Choroid plexus epithelial cell (primary cell): ENCODE measurements at places on chromosomes 13 and 19.

DNA sequence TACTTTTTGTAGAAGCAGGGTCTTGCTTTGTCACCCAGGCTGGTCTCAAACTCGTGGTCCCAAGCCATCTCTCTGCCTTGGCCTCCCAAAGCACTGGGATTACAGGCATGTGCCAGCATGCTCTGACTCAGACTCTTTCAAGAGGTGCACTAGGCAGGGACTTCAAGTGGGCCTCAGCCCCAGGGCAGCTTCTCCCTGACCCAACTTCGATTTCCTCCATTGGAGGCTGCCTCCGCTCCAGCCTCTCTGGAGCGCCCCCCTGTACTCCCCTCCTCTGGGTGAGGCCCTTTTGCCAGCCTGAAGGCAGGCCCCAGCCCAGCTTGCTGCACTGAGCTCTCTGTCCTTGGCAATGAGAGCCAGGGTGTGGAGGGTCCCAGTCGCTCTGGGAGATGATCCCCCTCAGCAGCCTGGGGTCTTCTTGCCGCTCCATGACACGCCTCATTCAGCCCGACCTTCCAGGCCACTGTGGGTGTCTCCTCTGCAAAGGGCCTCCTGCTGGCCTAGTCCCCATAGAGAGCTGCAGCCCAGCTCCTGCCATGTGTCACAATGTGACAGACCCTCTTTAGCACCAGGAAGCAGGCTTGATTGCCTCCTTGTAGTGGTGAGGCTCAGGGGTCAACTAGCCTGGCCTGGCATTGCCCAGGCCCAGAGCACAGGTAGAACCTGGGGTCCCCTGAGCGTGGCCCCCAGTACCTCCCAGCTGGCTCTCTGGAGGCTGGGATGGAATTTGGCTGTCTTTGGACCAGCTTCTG lies 16.4 kb downstream of the CARM1 start:
- no peak for DNase-seq

- DNase-seq = peak; percentile 34
Measured at GRCh38 chr19:12163826-12164225, 930 bp downstream of the ZNF136 start.

DNA sequence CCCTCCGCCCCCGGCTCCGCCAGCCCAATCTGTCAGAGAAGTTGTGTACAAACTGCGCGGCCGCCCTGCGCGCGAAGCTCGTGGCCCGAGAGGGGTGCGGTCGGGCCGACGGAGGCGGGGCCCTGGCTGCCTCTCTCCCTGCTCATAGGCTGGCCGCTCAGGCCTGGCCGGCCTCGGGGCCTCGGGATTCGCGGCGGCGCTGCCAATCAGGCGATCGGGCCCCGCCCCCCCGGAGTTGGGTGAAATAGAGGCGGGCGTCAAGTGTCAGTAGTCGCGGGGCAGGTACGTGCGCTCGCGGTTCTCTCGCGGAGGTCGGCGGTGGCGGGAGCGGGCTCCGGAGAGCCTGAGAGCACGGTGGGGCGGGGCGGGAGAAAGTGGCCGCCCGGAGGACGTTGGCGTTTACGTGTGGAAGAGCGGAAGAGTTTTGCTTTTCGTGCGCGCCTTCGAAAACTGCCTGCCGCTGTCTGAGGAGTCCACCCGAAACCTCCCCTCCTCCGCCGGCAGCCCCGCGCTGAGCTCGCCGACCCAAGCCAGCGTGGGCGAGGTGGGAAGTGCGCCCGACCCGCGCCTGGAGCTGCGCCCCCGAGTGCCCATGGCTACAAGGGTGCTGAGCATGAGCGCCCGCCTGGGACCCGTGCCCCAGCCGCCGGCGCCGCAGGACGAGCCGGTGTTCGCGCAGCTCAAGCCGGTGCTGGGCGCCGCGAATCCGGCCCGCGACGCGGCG lies at the start of gene KLF5:
Gene KLF5, plus strand, starts transcription at position 270 of the 724 bp plus-strand sequence. Its CDS starts 323 bp downstream, at position 593.
- DNase-seq = peak; percentile 94

DNA sequence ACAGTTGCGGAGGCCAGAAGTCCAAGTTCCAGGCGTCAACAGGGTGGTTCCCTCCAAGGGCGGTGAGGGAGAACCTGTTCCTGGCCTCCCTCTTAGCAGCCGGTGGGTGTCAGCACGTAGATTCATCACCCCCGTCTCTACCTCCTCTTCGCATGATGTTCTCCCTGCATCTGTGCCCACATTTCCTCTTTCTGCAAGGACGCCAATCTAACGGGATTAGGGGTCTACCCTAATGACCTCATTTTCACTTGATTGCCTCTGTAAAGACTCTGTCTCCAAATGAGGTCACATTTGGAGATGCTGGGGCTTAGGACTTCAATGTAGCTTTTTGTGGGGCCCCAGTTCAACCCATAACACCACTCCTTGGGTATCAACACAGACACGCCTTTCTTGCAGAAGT lies 38.5 kb downstream of the DPF1 start:
- DNase-seq = no peak

DNA sequence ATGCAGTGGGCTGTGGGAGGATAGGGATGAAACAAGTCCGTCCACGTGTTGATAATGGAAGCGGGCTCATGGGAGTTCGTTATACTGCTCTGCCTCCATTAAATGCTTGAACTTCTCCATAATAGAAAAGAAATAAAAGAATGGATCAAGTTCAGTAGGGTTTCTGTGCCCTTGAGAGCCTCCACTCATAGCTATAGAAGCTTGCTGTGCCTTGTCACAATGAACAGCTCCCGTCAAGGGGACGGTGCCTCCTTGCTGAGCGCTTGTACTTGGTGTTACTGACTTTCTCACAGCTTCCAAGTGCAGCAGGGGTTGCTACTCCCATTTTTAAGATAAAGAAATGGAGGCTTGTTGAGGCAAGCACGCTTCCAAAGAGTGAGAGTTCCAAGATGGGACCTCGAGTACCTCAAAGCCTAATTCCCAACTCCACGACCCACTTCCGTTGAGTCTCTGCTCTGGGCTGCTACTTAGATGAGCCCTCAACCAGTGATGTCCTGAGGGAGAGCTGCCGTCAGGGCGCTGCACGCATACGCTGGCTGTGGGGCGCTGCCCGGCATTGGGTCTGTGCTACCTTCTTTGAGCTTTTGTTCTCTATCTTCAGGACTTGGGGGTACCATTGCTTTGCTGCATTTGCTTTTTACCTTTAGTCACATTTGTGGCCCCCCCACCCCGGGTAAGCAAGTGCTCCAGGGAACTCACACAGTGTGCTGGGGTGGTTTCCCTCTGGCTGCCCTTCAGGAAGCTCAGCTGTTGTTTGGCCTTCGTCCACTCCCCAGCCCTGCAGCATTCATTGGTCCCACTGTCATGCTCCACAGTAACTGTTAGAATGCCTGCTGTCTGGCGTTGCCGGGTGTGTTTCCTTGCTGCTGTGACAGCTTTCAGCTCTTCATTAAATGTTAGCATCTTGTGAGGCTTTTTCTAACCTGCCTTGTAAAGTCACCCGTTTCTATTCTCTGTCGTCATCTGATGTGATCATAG lies 9.5 kb downstream of the SNRNP70 start:
- no peak for DNase-seq

DNA sequence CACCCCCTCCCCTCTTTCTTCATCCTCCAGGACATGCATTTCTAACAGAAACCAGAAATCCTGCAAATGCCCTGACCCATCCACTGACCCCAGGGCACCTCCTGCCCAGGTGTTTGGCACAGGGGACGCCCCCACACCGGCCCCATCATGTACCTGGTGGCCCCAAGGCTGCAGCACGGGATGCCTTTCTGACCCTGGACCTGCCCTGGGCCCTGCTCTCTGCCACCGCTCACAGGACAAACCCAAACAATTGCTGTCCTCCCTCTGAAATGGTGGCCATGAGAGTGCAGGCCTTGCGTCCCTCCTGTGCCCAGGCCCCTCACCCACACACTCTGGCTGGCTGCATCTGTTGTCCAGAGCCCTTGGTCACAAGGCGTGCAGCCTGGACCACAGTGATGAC lies 12.1 kb downstream of the SCGB2B2 start:
- DNase-seq = no peak

DNA sequence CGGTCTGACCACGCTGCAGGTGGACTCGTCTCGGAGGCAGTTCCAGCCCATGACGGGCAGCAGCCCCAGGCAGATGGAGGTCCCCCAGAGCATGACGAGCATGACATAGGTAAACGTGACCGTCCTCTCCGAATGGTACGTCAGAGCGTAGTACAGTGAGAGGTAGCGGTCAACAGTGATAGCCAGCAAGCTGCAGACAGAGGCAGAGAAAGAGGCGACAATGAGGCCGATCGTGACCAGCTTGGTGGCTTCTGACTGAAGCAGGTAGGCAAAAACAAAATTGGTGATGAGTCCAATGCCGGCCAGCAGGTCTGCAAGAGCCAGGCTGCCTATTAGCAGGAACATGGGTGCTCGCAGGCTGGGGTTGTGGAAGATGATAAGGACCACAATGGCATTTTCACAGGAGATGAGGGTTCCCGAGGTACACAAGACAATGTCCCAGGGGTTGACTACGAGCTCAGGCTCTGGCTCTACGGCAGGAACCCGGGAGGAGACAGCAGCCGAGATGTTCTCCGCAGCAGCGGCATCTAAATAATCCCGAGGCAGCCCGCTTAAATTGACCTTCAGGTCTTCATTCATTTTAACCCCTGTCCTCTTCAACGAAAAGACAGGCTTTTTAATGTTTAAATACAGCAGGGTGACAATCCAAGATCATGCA lies 1.2 kb downstream of the GPR12 start:
- DNase-seq = no peak

DNA sequence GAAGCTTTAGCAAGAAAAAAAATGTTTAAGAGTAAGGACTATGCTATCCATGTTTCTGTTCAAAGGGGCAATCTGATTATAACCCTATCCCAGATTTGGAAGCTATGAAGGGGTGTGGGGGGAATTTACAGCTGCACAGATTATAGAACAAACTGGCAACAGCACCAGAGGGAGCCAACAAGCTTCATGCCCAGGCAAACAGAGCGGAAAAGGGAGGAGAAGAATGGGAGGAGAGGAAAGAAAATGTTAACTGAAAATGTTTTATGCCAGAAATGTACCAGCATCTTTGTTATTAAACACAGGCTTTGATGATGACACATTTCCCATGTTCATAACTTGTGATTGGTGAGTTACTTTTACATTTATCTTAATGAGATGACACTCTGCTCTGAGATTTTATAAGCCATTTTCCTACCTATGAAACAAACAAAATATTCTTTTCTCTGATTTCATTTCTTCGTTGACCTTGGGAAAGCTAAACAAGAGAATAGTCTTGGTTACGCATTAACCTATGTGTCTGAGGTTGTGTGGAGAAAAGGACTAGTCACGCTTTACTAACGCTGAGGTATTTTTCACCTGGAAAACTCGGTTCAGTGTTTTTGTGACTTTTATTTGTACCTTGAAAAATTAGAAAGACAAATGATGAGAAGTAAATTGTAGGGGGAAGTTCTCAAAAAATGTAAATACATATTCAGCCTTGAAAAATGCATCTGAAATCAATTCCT lies 235.8 kb upstream of the MIR17HG start:
- no peak for DNase-seq

GRCh38 chr19:50705422-50706019 lies 14.1 kb downstream of the SHANK1 start:
- peak; percentile 65 for DNase-seq

GRCh38 chr19:17376935-17377600 lies at the start of gene PLVAP:
Gene PLVAP (minus strand): TSS chr19:17377342. CDS start chr19:17377288, 54 bp downstream.
- DNase-seq = no peak

DNA sequence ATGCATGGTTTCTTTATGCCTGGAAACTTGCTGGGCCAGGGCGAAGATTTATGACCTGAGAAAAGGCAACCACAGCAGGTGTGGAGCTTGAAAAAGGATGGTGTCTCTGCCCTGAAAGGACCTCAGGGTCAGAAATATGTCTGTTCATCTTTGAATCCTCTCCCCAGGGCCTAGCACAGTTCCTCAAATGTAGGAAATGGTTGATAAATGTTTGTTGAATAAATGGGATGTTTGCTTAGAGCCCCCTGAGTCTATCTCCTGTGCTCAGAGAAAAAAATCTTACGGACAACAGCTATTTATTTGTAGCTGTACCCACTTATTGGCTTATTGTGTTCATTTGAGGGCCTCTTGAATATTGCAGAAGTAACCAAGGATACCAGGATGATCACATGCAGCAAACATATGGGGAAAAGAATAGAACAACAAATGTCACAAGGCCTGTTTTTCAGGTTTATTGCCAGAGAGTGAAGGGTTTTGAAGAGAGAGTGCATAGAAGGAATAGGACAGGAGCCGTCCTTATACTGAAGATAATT lies 114.5 kb downstream of the KLF5 start:
- no peak for DNase-seq

DNA sequence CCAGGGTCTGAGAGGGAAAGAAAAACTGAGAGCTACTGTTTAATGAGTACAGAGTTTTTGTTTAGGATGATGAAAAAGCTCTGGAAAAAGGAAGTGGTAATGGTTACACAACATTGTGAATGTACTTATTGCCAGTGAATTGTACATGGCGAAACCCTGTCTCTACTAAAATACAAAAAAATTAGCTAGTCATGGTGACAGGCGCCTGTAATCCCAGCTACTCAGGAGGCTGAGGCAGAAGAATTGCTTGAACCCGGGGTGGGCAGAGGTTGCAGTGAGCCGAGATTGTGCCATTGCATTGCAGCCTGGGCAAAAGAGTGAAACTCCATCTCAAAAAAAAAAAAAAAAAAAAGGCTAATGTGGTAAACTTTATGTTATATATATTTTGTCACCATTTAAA lies 96.3 kb downstream of the VWA8 start:
- DNase-seq = peak; percentile 64

DNA sequence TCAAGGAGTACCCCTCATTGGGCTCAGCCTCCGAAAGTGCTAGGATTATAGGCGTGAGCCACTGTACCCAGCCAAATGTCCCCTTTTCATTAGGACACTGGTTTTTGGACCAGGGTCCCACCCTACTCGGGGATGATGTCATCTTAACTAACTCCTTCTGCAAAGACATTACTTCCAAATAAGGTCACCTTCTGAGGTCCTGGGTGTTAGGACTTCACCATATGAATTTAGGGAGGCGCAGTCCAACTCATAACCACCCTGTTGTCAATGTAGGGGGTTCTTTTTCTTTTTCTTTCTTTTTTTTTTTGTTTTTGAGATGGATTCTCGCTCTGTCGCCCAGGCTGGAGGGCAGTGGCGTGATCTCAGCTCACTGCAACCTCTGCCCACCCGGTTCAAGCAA lies 32.7 kb upstream of the NFIC start:
- no peak for DNase-seq

DNA sequence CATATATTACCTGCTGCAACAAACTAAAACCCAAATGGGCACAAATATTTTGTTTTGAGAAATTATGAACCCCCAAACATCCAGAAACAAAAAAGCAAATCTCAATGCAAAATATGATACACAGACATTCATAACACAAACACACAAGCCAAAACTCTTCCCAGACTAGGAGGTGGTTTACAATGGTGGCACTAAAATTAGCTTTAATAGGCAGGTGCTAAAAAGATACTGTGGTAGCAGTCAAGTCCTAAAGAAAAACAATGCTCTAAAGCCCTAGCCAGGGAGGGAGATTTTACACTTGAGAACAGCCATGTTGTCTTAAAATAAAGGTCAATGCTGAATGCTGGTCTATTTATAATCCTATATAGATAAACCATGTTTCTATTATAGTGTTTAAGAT lies 65.0 kb downstream of the DOCK9 start:
- DNase-seq = no peak
